Posterior cingulate gyrus (tissue), 11 donors: ENCODE measurements at places on chromosomes 7 and 10.

- DNase-seq: peak; percentile 27
Measured at GRCh38 chr7:90320801-90321494, at the start of gene FAM237B. Gene FAM237B, minus strand, starts transcription at chr7:90321304. Its CDS starts 1,556 bp downstream, at chr7:90319748.

DNA sequence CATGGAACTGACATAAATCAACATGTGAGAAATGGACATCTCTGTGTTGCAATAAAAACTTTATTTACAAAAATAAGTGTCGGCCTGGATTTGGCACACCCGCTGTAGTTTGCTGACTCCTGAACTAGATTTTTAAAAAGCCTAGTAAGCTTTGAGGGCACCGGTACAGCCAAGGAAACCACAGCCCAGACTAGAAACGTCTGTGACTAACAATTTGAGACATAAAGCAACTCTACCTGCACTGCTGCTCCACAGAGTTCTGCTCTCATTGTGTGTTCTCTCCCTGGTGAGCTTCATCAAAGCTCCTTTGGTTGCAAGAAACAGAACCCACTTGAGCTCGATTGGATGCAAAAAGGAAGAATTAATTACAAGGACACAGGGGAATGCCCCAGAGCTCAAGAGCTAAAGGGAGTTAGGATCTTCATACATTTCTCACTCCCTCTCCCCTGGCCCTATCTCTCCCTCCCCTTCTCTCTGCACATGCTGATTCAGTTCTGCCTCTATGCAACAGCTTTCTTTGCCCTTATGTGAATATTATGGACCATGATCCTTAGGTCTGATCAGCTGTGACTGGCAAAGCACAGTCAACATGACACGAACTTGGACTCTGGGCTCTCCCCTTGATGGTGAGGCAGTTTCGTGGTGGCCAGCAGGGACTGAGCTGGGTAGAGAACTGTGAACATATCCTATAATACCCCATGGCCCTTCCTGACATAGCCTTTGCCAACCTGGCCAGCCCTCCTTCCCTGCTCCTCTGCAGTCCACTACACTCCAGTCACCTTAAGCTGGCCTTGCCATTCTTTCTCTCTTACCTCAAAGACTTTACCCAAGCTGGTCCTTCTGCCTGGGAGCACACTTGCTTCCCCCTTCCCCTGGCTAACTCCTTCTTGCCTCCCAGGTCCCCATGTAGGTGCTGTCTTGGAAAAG, 77.5 kb upstream of the YAE1 start:
- no peak for DNase-seq

DNA sequence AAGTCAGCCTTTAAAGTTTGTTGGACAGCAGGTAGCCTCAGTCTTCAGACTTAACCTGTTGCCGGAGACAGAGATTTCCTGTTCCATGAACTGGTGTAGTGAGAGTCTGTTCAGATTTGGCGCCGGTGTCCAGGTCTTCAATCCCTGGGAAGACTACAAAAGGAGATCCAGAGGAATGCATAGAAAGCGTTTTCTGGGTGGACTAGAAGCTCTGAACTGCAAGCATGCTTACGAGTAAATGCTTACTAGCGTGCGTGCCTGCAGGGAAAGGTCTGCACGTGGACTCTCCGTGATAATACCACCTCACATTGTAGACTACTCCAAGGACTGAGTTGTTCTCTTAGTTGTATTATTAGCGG, 878 bp downstream of the GLRX3 start:
- DNase-seq: no peak

DNA sequence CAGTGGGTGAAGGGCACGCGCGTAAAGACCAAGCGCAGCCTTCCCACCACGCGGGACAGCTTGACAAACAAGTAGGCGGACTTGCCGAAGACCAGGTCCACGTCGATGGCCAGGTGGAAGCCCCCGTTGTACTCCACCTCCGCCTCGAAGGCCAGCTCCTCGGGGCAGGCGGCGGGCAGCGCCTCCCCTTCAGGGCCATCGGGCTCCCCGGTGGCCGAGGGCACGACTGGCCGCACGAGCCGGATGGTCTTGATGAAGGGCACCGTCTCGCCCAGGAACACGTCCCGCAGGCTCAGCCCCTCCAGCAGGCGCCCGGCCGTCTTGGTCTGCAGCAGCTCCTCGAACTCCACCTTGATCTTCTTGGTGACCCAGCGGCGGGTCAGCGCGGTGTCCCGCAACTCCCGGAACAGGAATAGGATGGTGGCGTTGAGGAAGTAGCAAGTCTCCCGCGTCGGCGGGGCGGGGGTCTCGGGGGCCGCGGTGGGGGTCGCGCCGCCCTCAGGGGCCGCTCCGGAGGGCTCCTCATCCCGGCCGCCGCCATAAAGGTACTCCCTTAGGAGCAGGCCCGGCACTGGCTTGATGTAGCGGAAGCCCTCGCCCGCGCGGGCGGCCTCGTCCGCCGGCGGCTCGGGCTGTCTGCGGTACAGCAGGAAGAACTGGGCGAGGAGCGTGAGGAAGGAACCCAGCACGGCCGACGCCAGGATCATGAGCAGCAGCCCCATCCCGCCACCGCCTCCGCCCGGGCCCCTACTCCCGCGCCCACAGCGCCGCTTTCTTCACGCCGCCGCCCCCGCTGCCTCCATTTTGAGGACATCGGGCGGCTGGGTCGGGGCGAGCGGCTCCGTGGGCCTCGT, 507 bp downstream of the PDZD8 start:
- DNase-seq: peak; percentile 11
